ENCODE measurements at places on chromosomes 2 and 18.
A peak's percentile ranks its signal among the peaks of the same experiment; 100 is the strongest.

DNA sequence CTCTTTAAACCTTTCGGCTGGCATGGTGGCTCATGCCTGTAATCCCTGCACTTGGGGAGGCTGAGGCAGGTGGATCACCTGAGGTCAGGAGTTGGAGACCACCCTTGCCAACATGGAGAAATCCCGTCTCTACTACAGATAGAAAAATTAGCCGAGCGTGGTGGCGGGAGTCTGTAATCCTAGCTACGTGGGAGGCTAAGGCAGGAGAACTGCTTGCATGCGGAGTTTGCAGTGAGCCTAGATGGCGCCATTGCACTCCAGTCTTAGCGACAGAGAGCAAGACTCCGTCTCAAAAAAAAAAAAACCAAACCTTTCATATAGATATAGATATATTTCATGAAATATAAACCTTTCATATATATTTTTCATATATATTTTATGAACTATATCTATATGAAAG, 864.7 kb downstream of the TRIB2 start:
- DNase-seq: no peak

DNA sequence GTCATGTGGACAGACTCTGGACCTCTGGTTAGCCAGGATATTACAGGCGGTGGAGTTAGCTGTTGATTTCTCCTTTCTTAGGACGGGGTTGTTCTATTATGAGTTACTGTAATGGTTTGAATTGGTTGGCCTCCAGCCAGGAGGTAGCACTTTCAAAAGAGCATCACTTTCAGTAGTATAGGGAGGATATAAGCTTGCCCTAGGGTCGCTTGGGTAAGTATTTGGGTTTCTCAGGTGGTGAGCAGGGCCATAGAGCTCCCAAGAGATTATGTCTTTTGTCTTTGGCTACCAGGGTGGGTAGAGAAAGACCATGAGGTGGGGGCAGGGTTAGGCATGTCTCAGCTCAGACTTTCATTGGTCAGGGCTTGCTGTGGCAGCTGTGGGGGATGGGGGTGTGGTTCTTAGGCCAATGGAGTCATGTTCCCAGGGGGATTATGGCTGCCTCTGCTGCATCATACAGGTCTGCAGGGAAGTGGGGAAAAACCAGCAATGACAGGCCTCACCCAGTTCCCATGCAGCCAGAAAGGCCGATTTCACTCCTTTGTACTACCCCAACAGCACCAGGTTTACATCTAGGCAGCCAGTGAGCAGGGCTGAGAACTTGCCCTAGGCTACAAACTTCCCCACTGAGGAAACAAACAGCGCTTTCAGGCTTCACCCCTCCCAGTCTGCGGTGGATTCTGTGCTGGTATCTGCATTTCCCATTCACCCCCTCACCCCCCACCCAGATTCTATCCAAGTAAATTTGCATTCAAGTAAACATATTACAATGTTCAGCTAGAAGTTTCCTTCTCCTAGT, 89.4 kb upstream of the SLC38A11 start:
- no peak for DNase-seq

DNA sequence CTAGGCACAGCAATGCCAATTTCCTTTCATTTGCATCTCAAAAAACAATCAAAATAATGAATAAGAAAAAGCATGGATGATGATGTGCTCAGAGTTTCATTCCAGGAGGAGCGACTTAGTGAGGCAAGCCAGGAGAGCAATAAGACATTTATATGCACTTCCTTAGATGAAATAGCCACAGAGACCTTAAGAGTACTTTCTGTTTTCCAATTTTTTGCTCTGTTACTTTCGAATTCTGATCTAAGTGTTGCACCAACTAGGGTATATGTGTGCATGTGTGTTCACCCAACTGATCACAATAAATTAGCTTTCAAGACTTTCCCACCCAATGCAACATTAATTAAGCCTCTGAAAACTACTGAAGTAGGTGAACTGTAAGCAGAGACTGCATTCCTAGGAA, 709 bp downstream of the RAB27B start:
- DNase-seq: no peak

GRCh38 chr2:188601927-188602326, 310.3 kb downstream of the GULP1 start:
- DNase-seq: no peak

DNA sequence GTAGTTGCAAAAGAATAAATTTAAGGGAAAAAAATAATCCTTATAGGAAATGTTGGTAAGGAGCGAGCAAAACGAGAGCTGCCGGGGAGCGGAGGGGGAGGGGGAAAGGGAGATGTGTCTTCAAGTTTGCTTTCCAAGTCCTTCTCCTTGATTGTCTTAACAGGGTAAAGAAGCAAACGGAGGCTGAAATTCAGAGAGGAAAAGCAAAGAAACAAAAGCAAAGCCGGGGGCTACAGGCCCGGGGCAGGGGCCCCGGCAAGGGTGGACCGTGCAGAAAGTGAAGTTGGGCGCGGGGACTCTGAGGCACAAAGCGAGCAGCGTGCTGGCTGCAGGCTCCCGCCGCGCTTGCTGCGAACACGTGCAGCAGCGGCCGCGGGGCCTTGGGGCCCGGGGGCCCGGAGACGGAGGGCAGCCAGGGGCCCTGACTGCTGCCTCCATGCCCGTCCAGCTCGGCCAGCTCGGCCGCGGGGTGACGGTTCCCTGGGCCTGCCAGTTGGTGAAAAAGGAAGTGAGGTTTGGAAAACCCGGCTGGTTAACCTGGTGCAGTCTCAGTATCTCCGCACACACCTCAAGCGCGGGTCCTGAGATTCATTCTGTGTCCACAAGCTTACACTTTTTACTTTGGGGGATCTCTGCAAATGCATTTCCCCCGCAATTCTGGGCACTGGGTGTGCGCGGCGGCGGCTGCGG, 4.1 kb downstream of the BCL11A start:
- peak; percentile 78 for DNase-seq

GRCh38 chr2:74391209-74391579, 11.1 kb upstream of the DCTN1 start:
- DNase-seq: no peak

DNA sequence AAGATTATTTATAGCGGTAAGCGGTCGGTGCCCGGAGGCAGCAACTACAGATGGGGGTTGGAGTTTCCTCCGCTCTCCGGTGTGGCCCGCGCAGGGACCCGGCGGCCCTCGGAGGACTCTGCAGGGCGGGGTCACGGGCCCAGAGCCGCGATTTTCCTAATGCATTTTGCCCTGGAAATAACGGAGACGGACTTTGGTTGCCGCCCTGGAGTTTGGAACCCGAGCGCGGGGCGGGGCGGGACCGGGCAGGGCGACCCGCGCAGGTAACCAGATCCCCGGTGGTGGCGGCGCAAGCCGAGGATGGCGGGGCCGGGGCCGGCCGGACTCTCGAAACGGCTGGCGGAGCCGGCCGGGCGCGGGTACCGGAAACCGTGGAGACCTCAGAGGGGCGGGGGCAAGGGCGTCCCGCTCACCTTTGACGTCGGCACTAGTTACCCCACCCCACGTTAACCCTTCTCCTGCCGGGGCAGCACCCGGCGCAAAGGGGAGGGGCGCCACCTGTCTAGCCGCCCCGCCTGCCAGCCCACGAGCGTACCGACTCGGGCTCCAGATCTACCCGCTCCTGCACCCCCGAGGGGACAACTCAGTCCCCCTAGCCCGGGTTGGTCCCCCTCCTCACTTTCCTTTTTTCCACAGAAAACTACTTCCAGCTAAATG, 2.9 kb downstream of the CYP26B1 start:
- DNase-seq: no peak

GRCh38 chr18:24456549-24456948, 3.9 kb upstream of the HRH4 start:
- no peak for DNase-seq

- no peak for DNase-seq
Observed at GRCh38 chr2:123659120-123659519, 366.0 kb upstream of the CNTNAP5 start.

GRCh38 chr2:238216651-238217184, 13.2 kb upstream of the ILKAP start:
- no peak for DNase-seq

DNA sequence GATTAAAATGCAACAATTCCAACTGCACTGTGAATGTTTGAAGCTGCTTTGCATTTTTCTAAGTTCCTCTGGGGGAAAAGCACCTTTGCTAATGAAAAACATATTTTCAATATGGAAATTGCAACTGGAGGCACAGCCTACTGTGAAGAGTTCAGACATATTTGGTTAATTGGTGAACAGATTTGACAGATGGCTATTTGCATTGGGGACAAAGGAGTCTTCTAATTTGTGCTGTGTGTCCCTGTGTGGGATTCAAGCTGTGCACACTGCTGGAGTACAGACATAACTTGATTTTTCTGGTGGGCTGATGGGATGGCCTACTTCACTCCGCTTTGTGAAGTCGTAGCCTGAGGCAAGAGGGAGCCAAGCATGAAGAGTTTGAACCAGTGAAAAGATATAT, 40.7 kb upstream of the ARHGAP25 start:
- DNase-seq: no peak

GRCh38 chr2:109562421-109562820, 51.3 kb downstream of the SEPTIN10 start:
- no peak for DNase-seq

DNA sequence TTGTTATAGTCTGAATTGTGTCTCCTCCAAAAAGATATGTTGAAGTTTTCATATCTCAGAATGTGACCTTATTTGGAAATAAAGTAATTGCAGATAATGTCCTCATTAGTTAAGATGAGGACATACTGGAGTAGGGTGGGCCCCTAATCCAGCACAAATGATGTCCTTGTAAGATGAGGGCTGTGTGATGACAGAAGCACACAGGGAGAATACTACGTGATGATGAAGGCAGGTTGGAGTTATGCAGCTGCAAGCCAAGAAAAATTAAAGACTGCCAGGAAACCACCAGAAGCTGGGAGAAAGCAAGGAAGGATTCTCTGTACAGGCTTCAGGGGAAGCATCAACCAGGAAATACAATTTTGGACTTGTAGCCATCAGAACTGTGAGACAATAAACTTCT, 58.3 kb upstream of the PNPT1 start:
- no peak for DNase-seq

Data from H1 (cell line).